ENCODE measurements at places on chromosomes 5 and 9.
A peak's percentile ranks its signal among the peaks of the same experiment; 100 is the strongest.

- no peak for DNase-seq
Measured at GRCh38 chr5:179287631-179288030, 57.6 kb downstream of the ADAMTS2 start.

DNA sequence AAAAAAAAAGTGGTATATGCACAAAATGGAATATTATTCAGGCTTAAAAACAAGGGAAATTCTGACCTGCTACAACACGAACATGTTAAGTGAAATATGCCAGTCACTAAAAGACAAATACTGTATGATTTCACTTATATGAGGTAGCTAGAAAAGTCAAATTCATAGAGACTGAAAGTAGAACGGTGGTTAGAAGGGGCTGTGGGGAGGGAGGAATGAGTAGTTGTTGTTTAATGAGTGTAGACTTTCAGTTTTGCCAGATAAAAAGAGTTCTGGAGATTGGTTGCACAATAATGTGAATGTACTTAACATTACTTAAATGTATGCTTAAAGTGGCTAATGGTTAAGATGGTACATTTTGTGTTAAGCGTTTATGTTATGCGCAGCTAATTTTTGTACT, 79.5 kb upstream of the IL12B start:
- DNase-seq, result peak; percentile 43

- DNase-seq, result no peak
Measured at GRCh38 chr5:94830520-94830919, 212.1 kb downstream of the SLF1 start.

GRCh38 chr5:1948111-1948510, 65.4 kb upstream of the IRX4 start:
- DNase-seq, result no peak

DNA sequence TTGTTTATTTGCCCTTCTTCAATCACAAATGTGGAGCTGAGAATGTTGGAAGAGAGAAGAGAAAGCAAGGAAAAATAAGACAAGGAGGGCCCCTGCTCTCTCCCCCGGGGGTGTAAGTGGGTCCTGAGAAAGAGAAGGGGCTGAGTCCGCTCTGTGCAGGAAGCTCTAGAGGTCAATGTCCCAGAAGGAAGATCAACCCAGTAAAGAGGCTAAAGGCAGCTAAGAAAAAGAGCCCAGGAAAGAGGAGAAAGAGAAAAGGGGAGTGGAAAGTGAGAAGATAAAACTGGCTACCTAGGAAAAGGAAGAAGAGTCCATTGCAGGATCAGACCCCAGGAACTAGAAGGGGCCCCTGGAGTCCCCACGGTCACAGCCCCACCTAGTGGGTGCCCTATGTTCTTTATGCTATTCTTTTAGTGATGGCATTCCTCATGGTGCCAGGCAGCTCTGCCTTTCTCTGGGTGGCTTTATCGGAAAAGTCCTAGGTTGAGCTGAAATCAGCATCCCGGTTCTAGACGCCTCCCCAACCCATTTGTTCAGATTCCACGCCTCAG, 583.4 kb downstream of the ACTL7B start:
- no peak for DNase-seq

DNA sequence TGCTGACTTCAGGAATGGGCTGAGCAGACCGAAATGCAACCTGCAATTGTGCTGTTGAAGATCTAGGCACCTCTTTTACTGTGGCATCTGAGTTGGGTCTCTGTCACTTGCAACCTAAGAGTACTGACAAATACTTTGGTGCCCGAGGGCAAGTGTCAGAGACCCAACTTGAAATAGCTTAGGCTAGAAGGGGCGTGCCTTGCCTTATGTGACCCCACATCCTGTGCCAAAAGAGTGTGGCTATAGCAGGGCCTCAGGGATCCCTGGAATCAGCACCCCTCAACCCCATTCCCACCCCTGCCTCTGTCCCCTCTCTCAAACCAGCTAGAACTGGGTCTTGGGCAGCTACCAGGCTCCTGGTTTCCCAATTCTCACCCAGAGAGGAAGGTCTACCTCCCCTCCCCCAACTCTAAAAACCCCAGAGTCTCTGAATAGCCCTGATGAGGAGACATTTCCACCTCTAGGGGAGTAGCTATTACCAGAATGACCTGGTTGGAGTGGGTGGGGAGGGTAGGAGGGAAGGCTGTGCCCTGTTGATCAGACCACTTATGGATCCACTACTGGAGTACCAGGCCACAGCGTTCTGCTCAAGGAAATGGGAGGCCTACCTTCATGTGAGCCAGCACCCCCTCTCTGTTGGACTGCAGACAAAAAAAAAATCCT, 17.5 kb downstream of the RAI14 start:
- no peak for DNase-seq

- no peak for DNase-seq
Measured at GRCh38 chr5:110956280-110956912, 115.1 kb upstream of the TSLP start.

Data from stimulated activated CD4-positive, alpha-beta T cell treated with anti-CD3 and anti-CD28 coated beads, Interleukin-4, amount 100 ng/mL, for 24 hours (primary cell).